Stimulated activated CD4-positive, alpha-beta T cell treated with anti-CD3 and anti-CD28 coated beads, Interleukin-12 subunit alpha, Interleukin-12 subunit beta, amount 100 ng/mL, for 24 hours (primary cell): ENCODE measurements at places on chromosomes 1 and 21.

- no peak for DNase-seq
These were observed 22.1 kb upstream of the DISP1 start for GRCh38 chr1:222792744-222793143.

DNA sequence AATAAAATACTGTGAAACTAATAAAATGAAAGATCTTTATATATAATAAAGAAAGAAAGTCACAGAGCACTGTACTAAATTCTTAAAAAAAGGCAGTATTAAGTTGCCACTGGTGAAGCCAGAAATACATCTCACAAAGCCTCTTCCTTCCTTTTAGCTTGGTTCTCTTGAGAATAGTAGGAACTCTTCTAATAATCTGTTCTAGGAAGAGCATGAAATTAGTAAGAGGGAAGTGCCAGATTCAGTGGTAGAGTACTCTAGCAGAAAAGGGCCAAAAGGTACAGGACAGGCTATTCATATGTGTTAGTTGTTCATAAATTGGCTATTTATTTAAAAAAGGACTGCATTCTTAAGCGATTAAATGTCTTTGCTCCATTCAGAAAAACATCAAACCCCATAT lies 33.7 kb downstream of the CTTNBP2NL start:
- DNase-seq, result no peak

DNA sequence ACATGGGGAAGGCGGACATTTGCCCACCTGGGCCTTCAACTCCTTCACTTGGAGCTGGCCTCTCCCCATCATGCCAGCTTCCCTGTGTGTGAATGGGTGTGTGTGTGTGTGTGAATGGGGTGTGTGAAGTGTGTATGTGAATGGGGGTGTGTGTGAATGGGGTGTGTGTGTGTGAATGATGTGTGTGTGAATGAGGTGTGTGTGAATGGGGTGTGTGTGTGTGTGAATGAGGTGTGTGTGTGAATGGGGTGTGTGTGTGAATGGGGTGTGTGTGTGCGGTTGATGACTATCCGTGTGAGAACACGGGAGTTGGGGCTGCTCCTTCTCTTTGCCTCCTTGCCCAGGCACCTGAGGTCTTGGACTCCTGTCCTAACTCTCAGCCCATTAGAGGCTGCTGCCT lies 9.6 kb downstream of the MFSD2A start:
- DNase-seq, result no peak

DNA sequence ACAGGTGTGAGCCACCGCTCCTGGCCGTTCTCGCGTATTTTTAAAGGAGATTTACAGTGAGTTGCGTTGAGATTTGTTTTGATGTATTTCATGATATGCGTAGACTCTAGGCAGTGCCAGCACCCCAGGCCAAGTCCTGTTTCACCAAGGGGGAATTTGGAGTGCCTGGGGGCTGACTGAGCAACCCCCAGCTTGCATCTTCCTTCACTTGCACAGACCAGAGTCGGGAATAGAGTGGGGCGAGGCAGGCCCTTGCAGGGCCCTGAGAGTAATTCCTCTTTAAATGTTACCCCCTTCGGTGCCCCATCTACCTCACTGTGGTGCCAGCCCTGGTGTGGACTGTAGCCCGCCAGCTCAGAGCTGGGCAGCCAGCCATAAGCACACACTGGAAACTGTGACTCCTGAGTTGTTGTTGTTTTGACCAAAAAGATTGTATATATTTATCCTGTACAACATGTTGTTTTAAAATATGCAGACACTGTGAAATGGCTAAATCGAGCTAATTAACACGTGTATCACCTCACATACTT lies 269.5 kb downstream of the NPHP4 start:
- no peak for DNase-seq

GRCh38 chr1:86447198-86447790 lies 21.4 kb upstream of the CLCA1 start:
- DNase-seq, result no peak
